Esophagus (tissue), 2 donors: ENCODE measurements at places on chromosomes 3 and 15. TPM values are rescaled to one million over a fixed set of nuclear protein-coding genes. Genes with fewer than 3 reads are reported as not detected.

CTSH gene
- polyA plus RNA-seq: 43.6 TPM

ABHD10 gene
- polyA plus RNA-seq: 6.9 TPM

GOLGA6A gene
- 0.02 TPM for polyA plus RNA-seq

DPPA2 gene
- polyA plus RNA-seq: not detected

IQCF5 gene
- polyA plus RNA-seq: not detected

ALG1L2 gene
- polyA plus RNA-seq: not detected

ARRDC4 gene
- 5.2 TPM for polyA plus RNA-seq

NR1I2 gene
- polyA plus RNA-seq: 0.08 TPM

ANKRD63 gene
- not detected for polyA plus RNA-seq

RLBP1 gene
- not detected for polyA plus RNA-seq

SYNPR gene
- polyA plus RNA-seq: not detected

CAPN3 gene
- polyA plus RNA-seq: 25.8 TPM

LRTM1 gene
- polyA plus RNA-seq: not detected

ESYT3 gene
- polyA plus RNA-seq: 0.56 TPM

SLC4A7 gene
- polyA plus RNA-seq: 3.5 TPM

CYP19A1 gene
- 0.05 TPM for polyA plus RNA-seq
